Motor neuron (in vitro differentiated cells): ENCODE measurements at places on chromosomes 13 and 19. TPM values are rescaled to one million over a fixed set of nuclear protein-coding genes. Genes with fewer than 3 reads are reported as not detected.
A peak's percentile ranks its signal among the peaks of the same experiment; 100 is the strongest.

The SHISA2 gene
- 0.10 and 0.27 TPM in 2 replicates for total RNA-seq

The ABHD17A gene
- total RNA-seq = 25.3 and 30.4 TPM in 2 replicates

The COLGALT1 gene
- 48.9 and 71.4 TPM in 2 replicates for total RNA-seq

DNA sequence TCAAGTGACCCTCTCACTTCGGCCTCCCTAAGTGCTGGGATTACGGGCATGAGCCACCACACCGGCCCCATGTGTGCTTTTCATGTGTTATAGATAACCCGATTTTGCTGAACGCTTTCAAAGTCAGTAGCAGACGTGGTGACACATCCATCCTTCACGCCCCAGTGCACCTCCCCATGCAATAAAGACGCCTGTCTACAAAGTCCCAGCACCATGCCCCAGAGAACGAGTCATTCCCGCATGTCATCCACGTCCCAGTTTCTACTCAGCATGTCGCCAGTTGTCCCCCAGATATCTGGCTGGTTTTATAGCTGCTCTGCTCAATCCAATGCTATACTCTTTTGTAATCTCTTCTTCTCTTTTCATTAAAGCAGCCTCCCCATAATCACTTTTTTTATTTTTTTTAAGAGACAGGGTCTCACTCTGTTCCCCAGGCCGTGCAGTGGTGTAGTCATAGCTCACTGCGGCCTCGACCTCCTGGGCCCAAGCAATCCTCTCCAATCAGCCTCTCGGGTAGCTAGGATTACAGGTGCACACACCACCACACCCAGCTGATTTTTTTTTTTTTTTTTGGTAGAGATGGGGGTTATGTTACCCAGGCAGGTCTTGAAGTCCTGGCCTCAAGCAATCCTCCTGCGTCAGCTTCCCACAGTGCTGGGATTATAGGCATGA, 42.5 kb downstream of the DNM2 start:
- peak; percentile 20 for ATAC-seq

GRCh38 chr13:51999510-51999911, 11.7 kb downstream of the ATP7B start:
- ATAC-seq = no peak

DNA sequence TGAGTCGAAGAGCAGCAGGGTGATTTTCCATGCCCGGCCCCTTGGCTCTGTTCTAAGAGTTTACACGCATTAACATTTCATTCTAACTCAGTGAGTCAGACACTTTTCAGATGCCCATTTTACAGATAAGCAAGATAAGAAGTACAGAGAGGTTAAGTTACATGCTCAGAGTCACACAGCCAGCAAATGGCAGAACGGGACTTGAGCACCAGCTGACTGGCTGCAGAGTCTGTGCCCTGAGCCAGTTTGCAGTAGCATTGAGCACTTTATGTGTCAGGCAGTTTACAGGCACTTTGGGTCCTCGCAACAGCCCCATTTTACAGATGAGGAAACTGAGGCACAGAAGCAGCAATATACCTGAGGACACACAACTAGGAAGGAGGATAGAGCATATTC, 19.0 kb downstream of the CCDC8 start:
- no peak for ATAC-seq
